ENCODE measurements at places on chromosomes 6 and 20.

DNA sequence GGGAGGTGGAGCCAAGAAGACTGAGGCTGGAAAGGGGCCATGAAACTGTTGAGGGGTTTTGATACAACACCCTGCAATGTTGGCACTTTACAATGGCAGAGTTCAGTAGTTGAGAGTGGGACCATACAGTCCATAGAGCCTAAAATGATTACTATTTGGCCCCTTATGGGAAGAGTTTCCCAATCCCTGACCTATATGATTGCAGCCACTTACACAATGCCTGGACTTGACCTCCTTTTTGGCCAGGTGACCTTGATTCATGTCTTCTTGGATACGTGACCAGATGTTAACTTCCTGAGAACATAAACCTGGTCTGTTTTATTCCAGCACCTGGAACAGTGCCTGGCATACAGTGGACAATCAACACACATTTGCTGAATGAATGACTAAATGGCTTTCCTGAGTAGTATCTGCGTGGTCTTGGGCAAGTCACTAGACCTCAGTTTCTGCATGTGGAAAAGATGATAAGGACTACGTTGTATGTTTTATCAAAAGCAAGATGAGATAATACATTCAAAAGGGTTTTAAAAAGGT is 58.4 kb downstream of the NOX3 start:
- DNase-seq, result no peak

DNA sequence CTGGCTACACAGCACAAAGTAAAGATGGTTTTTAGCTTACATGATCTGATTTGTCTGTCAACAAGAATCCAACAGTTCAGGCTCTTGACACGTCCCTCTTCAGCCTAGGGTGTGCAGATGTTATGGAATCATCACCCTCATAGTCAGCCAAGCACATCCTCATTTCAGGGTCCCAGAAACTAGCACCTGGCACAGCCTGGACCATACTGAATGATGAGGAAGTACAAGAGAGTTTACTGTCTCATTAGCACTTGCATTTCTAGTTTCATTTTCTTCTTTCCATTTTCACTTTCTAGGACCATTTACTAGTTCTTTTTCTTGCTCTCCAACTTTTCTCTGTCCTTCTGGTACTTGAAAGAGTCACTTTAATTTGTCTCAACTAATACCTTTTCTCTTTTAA is 6.5 kb downstream of the RIPOR2 start:
- no peak for DNase-seq

DNA sequence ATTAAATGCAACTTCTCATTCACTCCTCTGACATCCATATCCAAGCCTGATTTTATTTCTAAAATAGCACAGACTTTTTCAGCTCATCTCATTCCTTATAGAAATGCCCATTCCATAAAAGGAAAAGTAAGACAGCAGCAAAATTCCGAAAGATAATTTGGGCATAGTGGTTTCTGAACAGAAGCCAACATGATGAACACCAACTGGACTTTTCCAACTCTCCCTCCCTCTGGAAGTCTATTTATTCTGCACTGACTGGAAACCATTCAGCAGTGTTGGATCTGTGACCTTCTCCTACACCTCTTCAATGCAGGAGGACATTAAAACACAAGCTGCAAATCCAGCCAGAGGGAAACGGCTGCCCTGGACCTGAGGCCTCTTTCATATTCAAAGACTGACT is 306.2 kb upstream of the NT5E start:
- no peak for DNase-seq

- DNase-seq, result no peak
These were observed 735 bp downstream of the SIRPG start for GRCh38 chr20:1656844-1657243.

GRCh38 chr6:143673669-143674068 is 4.1 kb upstream of the PHACTR2 start:
- no peak for DNase-seq

DNA sequence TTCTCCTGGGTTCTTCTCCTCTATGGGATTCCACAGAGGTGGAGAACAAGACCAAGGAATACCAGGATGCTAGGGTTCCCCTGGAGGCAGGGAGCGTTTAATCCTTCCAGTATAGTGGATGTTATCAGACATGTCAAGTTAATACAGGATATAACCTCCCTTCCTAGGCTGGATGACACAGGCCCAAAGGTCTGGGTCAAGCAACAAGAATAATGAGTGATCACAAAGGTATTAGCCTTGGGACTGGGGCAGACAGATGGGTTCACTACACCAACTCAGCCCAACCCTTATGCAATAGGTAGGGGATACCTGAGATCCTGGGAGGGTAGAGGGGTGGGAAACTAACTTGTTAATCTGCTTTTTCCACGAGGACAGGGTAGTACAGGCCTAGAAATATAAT is 690.3 kb downstream of the HTR1B start:
- DNase-seq, result no peak

DNA sequence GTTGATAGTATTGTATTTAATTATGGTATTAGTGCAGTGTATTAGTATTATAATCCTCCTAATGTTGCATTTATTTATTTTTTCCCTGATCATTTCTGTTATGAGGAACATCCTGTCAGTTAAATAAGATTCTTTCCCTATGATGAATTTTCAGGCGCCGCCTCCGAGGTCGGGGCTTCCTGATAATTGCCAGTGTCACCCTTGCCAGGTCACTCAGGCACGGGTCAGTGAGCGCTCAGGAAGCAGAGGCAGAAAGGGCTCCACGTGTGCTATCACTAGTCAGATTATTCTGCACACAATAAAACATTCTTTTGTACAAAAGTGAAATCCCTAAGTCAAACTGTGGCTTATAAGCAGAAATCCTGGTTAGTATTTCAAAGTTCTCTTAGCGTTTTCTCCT is 64.8 kb downstream of the TSHZ2 start:
- no peak for DNase-seq

DNA sequence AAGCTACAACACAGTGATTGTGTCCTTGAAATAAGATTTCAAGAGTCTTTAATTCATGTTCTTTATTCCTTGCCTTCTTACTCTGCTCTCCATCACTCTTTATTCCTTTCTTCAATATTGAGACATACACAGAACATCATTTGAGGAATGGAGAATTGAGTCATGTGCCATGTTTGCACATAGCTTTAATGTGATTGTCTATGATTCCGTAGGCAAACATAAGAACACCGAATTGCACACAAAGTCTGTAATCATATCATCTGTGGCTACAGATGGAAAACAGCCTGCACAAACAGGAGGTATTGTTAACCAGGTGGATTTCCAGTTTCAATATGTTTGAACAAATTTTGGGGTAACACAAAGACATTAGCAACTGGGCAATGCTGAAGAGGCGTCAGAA is 571.6 kb upstream of the GJE1 start:
- no peak for DNase-seq

DNA sequence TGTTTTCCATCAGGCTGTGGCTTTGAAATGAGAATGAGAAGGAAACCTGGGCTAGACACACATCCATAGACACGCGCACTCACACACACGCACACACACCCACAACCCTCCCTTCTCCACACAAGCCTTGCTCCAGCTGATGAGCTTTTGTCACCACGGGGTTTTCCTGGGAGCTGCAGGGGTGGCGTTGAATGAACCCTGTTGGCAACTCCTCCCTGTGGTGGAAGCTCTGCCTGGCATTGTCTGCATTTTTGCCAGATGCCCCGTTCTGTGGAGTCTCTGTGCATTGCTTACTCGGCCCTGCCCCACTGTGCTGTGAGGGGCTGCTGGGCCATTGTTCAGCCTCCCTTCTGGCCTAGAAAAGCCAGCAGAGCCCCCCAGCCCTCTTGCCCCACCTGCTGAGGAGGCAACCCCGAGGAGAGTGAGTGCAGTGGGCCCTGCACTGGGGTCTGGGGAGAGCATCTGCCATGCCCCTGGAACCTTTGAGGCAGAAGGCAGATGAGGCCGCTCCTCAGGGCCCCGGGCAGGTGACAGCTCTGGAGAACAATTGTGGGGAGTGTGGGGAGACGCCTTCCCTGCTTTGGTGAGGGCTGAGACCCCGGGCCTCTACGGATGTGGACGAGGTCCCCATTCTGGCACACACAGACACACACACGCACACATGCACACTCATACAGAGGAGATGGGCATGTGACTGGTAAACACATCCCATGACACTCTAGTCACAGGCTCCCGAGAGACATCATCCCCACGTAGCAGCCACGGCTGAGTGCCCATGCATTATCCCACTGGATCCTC is 9.9 kb downstream of the ADIG start:
- DNase-seq, result no peak

GRCh38 chr6:13259393-13259792 is 68.9 kb downstream of the TBC1D7 start:
- no peak for DNase-seq

DNA sequence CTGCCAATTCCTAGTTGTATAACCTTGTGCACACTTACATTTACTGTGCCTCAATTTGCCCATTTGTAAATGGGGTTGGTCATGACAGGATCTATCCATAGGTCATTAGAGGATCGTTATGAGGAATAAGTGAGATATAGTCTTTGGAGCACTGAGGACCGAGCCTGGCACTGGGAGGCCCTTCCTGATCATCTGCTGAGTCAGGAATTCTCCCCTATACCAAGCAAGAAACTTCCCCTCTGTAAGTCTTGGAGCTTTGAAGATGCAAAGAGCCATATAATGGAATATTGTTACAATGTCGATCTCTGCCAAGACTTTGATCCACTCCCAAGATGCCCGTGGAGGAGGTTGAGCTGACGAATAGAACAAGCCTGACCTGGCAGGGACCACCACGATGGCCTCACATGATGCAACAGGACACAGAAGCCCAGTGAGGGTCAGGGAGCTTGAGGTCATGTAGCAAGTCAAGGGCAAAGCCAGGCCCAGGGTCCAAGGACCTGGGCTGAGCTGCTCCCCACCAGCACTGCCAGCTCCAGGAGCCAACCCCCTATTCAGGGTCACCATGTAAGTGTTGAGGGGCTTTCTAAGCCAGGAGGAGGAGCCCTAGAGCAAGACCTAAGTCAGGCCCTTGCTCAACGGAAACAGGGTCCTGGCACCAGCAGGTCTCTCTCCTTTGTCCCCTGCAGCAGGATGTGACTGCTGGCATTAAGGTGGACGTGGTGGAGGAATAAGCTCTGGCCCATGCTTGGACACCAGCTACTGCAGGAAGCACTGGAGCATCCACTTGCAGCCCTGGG is 16.7 kb downstream of the PDRG1 start:
- peak; percentile 24 for DNase-seq

GRCh38 chr20:10681494-10681893 is 7.7 kb upstream of the JAG1 start:
- no peak for DNase-seq

- DNase-seq, result no peak
These were observed 379.1 kb downstream of the TENT5A start for GRCh38 chr6:81373414-81373813.

- no peak for DNase-seq
These were observed 451.0 kb upstream of the MARCKS start for GRCh38 chr6:113406048-113406695.

DNA sequence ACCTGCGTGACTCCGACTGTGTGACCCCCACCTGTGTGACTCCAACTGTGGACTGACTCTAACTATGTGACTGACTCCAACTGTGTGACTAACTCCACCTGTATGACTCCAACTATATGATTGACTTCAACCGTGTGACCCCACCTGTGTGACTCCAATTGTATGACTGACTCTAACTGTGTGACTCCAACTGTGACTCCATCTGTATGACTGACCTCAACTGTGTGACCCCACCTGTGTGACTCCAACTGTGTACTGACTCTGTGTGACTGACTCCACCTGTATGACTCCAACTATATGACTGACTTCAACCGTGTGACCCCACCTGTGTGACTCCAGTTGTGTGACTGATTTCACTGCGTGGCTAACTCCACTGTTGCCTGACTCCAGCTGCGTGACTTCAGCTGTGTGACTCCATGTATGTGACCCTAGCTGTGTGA is 38.6 kb downstream of the SYNJ2 start:
- DNase-seq, result no peak

- no peak for DNase-seq
These were observed 32.9 kb downstream of the PKIG start for GRCh38 chr20:44615169-44615791.

DNA sequence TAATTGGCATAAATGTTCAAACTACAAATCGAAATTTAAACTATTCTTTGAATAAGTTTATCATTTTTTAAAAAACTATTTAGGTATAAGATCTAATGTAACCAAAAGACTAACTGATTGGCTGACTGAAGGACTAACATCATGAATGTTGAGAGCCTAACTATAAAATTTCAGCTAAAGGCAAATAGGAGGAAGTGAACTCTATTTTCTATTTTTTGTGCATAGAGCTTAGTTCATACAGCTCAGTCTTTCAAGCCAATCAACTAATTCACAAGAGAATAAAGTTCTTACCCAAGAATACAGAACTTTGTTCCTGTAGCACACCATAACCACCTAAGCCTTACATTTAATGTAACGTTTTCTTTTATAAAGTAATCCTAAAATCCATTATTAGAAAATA is 46.3 kb upstream of the STXBP5 start:
- peak; percentile 32 for DNase-seq

- no peak for DNase-seq
These were observed 16.7 kb downstream of the UNC5CL start for GRCh38 chr6:41022294-41022693.

DNA sequence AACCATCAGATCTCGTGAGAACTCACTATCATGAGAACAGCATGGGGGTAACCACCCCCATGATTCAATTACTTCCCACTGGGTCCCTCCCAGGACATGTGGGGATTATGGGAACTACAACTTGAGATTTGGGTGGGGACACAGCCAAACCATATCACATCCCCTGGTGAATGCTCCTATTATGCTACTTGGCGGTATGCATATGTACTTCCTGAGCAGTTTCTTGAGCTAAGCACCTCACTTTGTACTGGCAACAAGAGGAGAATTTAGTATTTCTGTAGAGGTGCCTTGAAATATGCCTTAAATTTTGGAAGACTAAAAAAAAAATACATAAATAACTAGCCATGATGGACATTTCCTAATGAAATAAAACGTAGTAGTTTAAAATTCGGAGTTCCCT is 327.2 kb upstream of the CITED2 start:
- DNase-seq, result no peak

DNA sequence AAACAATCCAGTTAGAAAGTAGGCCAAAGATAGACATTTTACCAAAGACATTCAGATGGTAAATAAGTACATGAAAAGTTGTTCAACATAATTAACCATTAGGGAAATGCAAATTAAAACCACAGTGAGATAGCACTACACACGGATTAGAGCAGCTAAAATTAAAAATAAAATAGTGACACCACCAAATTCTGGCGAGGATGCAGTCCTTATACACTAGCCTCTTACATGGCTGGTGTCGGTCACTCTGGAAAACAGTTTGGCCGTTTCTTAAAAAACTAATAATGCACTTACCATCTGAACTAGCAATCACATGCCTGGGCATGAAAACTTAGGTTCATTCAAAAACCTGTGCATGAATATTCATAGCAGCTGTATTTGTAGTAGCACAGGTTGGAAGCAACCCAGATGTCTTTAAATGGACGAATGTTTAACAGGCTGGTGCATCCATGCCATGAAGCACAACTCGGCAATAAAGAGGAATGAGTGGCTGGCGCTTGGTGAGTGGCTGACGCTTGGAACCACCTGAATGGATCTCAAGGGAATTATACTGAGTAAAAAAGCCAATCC is 77.0 kb downstream of the FAM120B start:
- DNase-seq, result no peak

GRCh38 chr20:23231561-23232218 is 118.9 kb upstream of the NXT1 start:
- no peak for DNase-seq

Data from hematopoietic multipotent progenitor cell treated with erythropoietin and hydrocortisone succinate and interleukin-3 and kit ligand, for 6 days (in vitro differentiated cells).